IPS DF 19.7 (cell line): ENCODE measurements at places on chromosomes 1 and 21.

DNA sequence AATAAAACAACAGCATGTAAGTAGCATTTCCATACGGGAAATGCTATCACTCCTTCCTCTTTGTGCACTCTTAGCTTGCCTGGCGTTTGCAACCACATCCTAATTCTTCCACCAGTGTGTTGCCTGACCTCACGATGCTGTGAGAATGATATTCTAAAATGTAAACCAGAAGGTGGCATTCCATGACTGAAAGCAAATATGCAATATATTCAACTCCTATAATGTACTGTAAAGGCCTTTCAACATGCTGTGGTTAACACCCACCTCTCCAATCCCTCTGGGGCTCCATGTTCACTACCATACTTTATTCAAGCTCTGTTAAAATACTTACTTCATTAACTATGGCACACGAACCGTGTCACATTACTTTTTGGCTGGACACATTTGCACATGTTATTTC is 420.6 kb upstream of the DEPDC1 start:
- DNase-seq: no peak

DNA sequence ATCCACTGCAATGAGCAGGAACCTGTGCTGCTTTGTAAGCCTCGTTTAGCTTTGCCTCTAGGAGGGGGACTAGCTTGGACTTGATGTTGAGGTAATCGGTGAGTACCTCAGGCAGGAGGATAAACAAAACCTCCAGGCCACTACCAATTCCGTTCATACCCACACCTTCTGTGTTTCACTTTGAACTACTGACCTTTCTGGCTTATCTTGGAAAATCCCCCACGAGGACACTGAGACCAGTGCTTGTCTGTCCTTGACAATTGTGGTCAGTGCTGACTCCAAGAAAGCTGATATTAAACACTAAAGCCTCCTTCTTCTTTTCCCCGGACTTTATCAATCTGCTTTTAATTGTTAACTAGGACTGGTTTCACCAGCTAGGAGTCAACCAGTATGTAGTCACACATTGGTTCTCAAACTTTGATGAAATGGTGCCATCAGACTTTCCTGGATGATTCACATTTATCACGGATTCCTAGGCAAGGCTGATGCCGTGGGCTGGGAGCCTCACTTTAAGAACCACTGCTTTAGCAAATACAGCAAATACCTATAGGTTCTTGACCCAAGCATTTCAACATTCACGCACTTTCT is 52.7 kb downstream of the TGFB2 start:
- no peak for DNase-seq

DNA sequence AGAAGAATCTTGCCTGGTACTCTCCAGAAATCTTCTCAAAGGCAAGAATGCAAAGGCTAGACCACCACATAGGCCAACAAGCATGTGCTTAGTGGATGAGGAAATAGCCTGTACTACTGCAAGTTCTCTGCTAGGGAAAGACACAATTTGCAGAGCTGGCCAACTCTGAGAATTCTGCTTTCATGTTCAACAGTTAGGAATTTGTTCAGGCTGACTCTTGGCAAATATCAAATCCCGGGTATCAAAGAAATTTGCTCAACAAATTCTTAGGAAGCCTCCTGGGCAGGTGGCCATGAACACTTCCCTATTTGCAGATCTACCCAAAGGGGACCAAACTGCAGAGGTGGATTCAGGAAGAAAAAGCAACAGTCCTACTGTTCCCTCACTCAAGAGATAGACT is 15.0 kb upstream of the H3-3A start:
- DNase-seq: no peak

DNA sequence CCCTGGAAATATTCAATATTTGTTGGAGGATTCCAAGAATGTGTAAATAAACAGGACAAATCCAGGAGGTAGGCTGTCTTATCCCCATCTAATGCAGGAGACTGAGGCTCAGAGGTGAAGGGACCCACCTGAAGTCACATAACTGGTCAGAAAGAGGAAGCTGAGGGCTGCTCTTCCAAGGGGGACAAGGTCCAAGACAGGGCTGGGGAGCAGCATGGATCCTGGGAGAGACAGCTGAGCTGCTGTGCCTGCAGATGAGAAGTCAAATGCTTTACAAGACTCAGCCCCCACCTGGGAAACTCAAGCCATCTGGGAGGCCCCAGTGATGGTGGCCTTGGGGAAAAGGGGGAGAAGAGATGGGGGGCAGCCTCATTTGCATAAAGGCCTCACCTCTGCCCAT is 224.4 kb downstream of the PTPRU start:
- DNase-seq: no peak

DNA sequence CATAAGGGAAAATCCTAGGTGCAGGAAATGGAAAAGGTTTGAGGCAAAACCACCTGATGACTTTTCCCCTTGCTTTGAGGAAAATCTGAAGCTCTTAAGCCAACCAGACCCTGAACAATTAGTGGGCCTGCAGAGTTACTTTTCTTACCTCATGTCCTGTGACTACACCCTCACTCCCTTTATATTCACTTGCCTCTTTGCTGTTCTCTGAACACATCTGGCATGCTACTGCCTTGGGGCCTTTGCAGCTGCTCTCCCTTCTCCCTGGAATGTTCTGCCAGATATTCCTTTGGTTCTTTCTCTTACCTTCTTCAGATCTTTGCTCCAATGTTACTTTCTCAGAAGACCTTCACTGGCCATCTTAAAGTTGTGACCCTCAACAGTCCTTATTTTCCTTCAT is 21.8 kb downstream of the RPTN start:
- DNase-seq: no peak

DNA sequence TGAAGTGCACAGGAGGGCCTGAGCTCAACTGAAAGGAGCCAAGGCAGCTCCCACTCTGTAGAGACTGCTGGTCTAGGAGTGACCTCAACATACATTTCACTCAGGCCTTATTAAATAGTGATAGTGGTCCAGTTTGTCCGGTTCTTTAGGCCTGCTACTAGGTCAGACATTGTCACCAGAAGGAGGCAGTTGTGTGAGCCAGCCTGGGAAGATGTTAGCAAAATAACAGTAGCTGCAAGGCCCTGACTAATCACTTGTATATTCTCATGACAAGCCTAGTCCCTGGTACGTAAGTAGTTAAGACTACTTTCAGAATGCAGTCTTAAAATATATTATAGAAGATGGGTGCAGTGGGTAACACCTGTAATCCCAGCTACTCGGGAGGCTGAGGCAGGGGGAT is 264.0 kb upstream of the CAMK1G start:
- DNase-seq: no peak

DNA sequence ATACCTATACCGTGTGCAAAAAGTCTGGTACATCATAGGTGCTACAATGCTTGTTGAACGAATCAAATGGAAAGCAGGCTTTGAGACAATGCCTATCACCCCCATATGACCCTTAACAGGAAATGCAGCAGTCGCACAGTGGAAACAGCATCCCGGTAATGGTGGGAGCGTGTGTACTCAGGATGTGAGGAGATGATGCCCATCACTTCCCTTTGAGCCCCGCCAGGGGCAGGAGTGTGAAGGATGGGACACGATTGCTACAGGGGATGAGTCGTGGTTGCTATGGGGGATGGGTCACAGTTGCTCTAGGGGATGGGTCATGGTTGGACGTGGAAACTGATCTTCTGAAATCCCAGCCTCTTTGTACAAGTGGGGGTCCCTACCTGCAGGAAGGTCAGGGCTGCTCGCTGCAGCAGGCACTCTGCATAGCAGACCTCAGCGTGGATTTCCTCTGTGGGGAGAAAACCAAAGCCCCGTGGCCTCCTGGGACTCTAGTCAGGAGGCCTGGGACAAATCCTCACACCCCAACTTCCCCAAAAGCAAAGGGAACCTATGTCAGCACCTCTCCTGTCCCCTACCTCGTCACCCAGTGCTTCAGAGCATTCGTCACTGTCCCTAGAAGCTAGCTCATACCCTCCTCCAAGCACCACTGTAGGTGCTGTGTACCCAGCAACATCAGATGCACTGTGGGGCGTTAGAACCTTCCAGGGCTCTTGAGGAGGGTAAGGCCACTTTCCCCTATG is 19.3 kb downstream of the TTC39A start:
- no peak for DNase-seq

- no peak for DNase-seq
Measured at GRCh38 chr1:7121622-7121988, 336.4 kb downstream of the CAMTA1 start.

- DNase-seq: no peak
Measured at GRCh38 chr1:6904476-6905170, 119.4 kb downstream of the CAMTA1 start.

- no peak for DNase-seq
Measured at GRCh38 chr21:45091550-45092322, 17.4 kb downstream of the ADARB1 start.

DNA sequence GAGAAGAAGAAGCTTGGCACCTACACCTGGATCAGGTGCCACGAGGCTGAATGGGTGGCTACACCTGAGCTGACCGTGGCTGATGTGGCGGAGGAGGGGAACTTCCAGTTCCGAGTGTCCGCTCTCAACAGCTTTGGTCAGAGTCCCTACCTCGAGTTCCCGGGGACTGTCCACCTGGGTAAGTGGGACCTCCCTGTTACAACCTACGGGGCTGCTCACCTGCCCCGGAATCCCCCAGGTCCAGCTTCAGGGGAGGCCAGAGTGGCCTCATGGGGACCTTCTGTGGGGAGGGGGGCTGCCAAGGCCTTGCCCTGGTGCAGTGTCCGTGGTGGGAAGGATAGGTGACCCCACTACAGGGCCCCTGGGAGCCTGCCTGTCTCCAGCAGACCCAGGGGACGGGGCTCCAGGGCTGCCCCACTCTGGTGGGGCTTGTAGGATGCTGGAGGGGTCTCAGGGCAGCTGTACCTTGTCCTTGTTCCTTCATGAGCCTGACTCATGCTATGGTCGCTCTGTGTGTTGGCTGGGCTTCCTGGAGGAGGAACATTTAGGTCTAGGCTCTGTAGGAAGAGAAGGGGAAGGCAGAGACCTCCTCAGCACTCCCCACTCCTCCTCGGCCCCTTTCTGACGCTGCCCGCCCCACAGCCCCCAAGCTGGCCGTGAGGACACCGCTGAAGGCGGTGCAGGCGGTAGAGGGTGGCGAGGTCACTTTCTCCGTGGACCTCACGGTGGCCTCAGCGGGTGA is 7.2 kb downstream of the OBSCN start:
- DNase-seq: no peak

GRCh38 chr1:24514946-24515345 is 12.3 kb downstream of the RCAN3 start:
- DNase-seq: no peak

GRCh38 chr1:6588893-6589520 is 9.2 kb downstream of the ZBTB48 start:
- DNase-seq: no peak

DNA sequence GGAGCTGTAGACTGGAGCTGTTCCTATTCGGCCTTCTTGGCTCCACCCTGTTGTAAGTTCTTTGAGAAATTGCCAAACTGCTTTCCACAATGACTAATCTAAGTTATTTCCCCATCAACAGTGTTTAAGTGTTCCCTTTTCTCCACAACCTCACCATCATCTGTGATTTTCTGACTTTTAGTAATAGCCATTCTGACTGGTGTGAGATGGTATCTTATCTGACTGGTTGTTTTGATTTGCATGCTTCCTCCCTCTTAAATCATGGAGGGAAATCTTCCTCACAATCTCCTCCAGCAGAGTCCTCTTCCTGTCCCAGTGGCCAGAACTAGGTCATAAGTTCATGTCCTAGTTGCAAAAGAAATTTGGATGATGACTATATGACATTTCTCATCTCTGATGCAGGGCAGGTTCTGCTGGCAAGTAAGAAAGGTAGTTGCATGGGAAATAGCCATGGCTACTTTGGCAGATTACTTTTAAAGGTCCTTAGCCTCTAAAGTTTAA is 294.0 kb downstream of the LRRC40 start:
- DNase-seq: no peak

DNA sequence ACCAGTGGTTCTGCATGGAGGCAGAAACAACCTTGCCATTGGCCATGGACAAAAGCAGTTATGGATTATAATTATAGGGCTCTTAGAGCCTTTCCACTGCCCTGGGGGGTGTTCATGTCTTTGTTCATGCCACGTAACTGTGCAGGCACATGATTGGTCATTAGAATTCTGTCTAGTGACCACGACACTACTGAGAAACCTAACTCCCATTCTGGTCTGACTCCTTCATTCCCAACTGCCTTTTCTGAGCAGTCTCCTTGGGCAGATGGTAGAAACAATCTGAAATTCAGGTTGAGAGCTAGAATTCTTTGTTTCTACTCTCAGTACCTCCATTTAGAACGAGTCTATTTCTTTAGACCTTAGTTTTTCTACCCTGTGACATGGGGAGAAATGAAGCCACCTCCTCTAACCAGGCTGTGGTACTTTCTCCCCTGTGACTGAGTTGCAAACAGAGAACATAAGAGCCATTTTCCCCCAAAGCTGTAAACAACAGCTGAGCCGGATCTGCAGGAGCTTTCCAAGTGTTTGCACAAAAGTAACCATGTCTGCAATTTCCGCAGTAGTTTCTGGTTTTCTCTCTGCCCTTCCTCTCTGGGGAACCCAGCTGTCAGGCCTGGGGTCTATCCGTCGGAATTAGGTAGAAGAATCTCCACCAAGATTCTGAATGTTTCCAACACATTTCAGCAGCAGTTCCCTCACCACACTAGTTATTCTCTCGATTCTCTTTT is 37.7 kb upstream of the IPO9 start:
- no peak for DNase-seq

DNA sequence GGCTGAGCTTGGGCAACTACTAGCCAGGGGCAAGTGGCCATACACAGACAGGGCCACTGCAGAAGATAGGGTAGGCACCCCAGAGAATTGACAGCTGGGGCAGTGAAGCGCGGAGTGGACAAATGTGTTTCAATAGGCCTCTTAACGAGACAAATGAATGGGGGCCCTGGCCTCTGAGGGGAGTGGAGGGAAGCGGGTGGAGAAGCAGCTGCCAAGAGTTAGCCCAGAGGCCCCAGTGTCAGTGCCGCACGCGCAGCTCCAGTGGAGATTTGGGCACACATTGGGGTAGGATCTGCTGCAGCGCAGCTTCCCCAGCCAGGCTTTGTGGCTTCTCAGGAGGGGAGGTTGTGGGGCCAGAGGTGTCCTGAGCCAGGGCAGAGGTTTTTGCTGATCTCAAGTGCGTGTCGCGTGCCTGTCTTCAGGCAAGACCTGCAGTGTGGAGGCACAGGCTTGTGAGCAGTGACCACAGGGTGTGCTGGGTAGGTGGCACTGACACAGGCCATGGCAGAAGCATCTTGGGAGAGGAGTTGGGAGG is 16.9 kb downstream of the PTPRF start:
- no peak for DNase-seq

DNA sequence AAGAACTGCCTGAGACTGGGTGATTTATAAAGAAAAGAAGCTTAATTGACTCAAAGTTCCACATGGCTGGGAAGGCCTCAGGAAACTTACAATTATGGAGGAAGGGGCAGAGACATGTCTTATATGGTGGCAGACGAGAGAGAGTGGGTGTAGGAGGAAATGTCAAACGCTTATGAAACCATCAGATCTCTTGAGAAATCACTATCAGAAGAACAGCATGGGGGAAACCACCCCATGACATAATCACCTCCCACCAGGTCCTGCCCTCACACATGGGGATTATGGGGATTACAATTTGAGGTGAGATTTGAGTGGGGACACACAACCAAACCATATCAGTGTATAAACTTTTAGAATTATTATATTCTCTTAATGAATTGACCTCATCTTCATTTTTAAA is 335.9 kb upstream of the DPYD start:
- no peak for DNase-seq
